CD4-positive, alpha-beta T cell (primary cell): ENCODE measurements at places on chromosomes 7 and 10. TPM values are rescaled to one million over a fixed set of nuclear protein-coding genes. Genes with fewer than 3 reads are reported as not detected.

Gene HYAL4
- total RNA-seq = 0.14 TPM

Gene AGBL3
- 2.5 TPM for total RNA-seq

Gene OGDHL
- total RNA-seq = not detected

Gene CYP3A7
- total RNA-seq = not detected

GRCh38 chr7:112495156-112495788 is 14.5 kb downstream of the LSMEM1 start:
- DNase-seq = no peak

DNA sequence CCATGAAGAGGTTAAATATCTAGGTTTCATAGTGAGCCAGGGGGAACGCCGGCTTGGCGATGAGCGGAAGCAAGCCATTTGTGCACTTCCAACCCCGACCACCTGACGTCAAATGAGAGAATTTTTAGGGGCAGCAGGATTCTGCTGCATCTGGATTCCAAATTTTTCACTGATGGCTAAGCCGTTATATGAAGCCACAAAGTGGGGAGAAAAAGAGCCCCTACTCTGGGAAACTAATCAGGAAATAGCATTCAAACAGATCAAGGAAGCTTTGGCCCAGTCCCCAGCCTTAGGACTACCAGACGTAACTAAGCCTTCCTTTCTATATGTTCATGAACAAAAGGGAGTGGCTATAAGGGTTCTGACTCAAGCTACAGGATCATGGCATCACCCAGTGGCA is 12.9 kb upstream of the ADCK2 start:
- DNase-seq = no peak

DNA sequence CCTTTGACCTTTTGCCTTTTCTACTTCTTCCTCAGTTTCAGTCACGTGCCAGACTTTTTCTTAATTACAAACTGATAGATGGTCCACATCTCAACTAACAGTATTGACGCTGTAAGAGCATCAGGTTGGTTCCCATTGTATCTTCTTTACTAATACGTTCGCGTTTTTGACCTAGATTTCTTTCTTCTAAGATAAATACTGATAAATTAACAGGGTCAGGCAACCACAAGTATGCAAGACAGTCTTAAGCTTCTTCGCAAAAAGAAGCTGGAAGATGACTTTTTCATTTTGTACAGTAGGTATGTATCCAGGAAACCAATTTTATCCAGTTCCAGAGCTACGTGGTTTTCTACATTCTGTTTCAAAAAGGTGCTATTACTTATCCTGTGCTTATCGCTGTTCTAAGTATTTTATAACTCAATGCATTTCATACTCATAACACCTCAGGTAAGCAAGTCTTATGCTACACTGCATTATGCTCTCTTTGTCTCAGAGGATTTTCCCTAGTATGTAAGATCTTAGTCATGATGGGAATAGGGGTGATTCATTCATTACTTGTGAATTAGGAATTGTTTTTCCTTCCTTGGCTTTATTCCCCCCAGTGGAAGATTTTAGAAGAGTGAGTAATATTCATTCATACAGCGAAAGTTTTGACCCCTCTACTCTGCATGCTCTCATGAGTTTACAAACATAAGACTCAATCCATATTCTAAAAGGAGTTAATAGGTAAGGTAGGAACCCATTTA is 955 bp downstream of the DUS4L start:
- no peak for DNase-seq

GRCh38 chr7:135179321-135179925 is 8.9 kb upstream of the CYREN start:
- DNase-seq = no peak

DNA sequence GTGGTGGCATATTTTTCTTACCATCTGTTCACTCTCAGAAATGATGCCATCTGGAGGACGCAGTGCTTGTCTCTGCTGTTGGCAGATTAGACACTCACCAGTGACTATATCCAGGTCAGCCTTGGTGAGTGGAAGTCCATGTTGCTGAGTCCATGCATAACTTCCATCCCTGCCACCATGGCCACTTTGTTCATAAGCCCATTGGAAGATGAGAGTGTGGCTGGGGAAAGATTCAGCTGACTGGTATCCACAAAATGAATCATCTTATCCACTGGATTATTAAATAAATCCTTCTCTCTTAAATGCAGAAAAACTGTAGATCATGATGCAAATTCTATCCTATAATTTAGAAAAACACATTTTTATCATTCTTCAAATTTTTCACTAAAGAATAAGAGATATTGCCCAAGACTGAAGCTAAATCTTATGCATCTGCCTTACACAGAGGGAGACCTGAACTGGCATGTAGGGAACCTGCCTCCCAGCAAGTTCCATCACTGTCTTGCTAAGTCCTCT is 726.9 kb downstream of the TNS3 start:
- DNase-seq = no peak

DNA sequence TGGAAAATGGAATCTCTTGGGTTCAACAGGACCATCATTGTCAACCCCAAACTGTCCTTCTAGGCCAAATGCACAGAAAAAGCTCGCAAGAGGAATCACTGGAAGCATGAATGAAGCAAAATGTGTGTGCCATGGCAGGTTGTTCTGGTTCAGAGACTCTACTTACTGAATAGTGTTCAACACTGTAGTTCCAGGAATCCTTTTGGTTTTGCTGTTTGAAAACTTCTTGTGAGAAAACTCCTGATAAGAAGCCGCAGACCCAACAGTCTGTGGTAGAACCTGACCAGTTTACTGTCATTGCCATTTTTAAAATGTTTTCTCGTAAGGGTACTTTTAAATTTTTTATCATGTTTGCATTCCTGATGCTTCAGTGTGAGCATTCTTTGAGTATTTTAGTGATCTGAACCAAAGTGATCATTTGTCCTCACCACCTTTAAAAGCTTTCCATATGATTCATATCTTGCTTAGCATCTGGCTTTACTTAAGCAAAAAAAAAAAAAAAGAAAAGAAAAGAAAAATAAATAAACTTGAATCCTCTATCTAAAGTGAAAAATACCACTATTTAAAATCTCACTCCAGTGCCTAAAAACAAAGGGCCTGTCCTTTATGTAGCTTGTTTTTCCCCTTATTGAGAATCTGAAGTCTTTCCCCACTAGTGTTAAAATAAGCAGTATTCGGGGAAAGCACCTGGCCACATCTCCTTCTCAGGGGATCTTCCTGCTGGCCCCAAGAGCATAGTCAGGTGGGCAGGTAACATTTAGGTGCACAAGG is 92.4 kb downstream of the WNT2 start:
- DNase-seq = no peak

- DNase-seq = no peak
Measured at GRCh38 chr10:82814635-82815034, 939.6 kb downstream of the NRG3 start.
